ENCODE measurements at places on chromosomes 2 and 18.

DNA sequence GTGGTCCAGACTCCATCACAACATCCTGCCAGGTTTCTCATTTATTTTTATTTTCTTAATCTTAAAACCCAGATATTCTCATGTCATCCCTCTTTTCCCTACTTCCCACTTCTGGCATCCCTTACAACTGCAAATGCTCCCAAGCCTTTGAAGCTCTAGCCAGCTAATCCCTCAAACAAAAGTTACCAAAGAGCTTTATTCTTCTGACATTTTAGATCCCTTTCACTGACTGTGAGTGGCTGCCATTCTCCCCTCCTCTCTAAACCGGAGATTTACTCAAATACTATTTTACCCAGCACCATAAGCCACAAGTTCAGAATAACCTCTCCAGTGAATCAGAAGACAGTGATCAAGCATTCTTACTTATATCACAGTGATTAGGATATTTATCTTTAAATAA lies 569.0 kb upstream of the SYT4 start:
- no peak for DNase-seq

- DNase-seq: no peak
Measured at GRCh38 chr2:84900971-84901370, 4.5 kb upstream of the TMSB10 start.

- DNase-seq: no peak
Measured at GRCh38 chr2:134153294-134153880, 100.5 kb upstream of the MGAT5 start.

GRCh38 chr2:65479524-65479923 lies 47.1 kb upstream of the SPRED2 start:
- DNase-seq: no peak

- DNase-seq: no peak
Measured at GRCh38 chr2:118089139-118089800, 999 bp downstream of the INSIG2 start.

GRCh38 chr2:55160422-55160821 lies 71.7 kb downstream of the CLHC1 start:
- no peak for DNase-seq

- no peak for DNase-seq
Measured at GRCh38 chr2:165576409-165577154, 107.1 kb downstream of the CSRNP3 start.

DNA sequence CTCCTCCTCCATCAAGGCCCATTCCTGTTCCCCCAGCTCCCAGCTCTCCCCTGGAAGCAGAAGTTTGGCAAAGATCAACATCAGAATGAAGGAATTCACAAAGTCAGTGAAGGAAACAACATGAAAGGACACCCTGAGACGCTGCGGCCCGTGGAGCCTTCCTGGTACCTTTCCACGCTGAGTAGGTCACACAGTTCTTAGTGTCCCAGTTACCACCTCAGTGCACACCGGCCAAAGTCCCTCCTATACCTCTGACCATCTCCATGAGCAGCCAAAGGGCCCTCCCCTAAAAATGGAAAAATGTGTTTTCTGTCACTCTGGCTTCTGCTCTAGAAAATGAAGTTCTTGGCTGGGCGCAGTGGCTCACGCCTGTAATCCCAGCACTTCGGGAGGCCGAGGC lies 191.6 kb upstream of the AGAP1 start:
- DNase-seq: no peak
